DMS153 (cell line): ENCODE measurements at places on chromosomes 3 and 15.

DNA sequence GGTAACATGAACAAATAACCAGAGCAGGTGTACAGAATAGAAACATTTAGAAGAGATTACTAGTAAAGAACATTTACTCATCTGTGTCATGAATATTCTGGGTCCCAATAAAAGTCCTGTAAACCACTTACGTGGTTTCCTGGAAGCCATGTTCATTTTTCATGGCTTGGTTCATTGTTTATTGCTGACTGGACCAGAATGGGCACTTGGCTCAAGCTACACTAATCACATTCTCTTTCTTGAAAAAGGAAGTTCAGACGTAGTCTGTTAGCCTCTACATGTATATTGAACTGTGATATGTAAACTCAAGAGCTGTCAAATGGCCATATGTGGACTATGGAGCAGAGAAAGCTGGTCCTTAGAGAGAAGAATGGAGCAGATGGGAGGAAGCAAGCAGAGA is 138.3 kb upstream of the FAM3D start:
- no peak for DNase-seq

- DNase-seq: no peak
These were observed 335.9 kb upstream of the SLCO3A1 start for GRCh38 chr15:91517491-91518200.

DNA sequence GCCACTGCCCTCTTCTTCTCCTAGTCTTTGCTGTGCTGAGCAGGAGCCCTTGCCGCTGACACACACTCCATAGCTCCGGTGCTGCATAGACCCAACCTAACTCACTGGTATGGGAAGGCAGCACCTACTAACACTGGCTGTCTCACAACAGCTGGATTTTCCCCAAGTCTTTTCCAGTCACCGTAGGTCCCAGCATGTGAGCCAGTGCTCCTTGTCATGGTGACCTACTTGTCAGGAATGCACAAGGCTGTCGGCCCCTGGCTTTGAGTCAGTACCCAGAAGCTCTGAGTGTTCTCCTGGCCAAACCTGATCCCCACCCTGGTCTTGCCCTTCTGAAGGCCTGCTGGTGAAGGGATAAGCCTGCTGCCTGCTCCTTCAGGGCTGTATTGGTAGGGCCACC is 25.7 kb downstream of the AMOTL2 start:
- DNase-seq: no peak

DNA sequence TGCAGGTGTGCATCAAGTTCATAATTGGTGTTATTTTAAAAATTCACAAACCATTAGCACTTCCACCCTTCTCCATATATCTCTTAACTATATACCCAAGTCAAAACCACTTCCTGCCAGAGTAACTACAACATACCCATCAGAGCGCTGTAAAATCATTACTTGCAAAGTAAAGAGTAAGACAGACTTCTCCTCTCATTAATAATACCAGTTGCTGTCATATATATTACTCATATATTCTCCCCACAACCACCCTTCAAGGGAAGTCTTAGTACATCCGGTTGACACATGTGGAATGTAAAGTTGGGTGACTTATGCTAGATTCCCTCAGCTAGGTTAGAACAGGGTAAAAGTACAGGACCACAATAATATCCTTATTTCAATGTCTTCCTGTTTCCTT is 5.6 kb downstream of the TERC start:
- no peak for DNase-seq

- no peak for DNase-seq
These were observed 32.6 kb upstream of the NEO1 start for GRCh38 chr15:73019601-73020146.

DNA sequence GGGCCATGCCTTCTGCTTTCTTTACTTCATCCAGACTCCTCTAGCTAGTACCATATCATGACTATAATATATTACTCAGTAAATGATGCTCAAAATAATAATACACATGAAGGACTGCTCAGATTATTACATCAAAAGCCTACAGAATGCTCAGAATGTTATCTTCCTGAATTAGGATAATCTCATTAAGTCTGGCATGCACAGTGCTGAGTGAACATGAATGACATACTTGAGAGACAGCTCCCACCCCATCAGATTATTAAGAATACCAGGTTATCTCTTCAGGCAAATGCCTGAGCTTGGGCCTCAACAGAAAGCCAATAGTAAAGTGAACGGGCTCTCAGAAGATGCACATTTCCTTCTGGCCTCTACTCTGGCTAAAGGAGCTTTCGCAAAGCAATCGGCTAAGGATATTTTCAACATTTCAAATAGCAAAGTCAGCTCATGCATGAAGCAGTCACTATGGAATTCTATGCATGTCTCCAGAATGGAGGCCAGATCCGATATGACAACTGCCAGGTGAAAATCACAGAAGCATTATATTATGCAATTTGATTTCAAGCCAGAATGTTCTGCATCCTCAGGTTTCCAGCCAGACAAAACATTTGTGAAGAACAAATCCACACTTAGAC is 122.6 kb downstream of the KCNMB2 start:
- DNase-seq: no peak

DNA sequence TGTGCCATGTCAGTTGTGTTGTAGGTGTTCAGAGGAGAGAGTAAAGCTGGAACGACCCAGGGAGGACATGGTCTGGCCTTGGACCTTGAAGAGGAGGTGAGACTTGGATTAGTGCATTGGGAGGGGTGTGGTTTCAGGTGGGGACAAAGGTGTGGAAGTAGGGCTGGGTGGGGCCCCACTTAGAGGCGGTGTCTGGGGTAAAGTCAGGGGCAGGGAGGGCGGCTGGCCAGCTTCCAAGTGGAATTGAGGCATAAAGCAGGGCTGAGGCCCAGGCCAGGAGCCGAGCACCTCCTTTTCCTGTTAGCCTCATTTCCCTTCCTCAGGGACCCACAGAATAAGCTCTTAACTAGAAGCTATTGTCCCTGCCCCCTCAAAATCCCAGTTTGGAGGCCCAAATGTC is 36.2 kb upstream of the FLNB start:
- DNase-seq: no peak

- peak; percentile 50 for DNase-seq
These were observed 24.4 kb downstream of the SLC2A2 start for GRCh38 chr3:171001957-171002694.

GRCh38 chr3:4786431-4786830 is 192.8 kb upstream of the BHLHE40 start:
- DNase-seq: no peak

DNA sequence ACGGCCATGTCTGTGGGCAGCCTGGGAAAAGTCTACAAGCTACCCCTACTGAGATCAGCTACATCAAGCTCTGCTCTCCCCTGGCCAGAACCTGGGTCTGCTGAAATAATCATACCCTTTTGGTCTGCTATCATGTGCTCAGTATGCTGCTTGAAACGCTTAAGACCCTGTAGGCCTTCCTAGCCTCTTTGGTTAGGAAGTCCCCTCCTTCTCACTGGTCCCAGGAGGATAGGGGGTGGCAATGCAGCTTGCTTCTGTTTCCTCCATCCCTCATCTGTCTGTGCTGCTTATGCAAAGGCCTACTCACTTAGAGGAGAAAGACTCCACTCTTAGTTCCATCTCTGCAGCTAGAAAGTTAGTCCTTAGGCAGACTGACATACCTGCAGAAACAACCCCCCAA is 118.2 kb upstream of the RASGRP1 start:
- no peak for DNase-seq

DNA sequence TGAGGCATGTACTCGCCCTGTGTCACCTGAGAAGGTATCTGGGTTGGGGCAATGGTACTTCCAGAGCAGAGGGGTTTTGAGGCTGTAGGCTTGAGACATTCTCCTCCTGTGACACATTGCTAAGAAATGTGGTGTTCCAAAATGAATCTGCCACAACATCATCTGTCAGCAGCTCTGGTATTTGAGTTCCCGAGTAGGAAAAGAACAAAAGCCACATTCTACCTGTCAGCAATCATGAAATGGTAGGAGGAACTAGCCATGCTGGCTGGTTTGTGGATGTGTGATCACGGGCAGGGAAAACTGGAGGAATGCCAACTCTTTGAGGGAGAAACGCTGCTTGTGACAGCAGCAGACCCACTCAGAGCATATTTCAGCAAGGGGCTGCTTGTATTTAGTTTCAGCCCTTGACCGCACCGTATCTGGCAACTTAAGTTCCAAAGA is 579.4 kb upstream of the TBL1XR1 start:
- no peak for DNase-seq

GRCh38 chr3:149152420-149152819 is 23.0 kb downstream of the HPS3 start:
- DNase-seq: no peak

- no peak for DNase-seq
These were observed 59.0 kb downstream of the MAGI1 start for GRCh38 chr3:65979731-65980130.

GRCh38 chr3:196726788-196727675 is 12.6 kb upstream of the PAK2 start:
- DNase-seq: no peak

- no peak for DNase-seq
These were observed 569.6 kb upstream of the AGTR1 start for GRCh38 chr3:148128136-148128535.

GRCh38 chr3:101878589-101878988 is 29.3 kb downstream of the NFKBIZ start:
- DNase-seq: peak; percentile 27

DNA sequence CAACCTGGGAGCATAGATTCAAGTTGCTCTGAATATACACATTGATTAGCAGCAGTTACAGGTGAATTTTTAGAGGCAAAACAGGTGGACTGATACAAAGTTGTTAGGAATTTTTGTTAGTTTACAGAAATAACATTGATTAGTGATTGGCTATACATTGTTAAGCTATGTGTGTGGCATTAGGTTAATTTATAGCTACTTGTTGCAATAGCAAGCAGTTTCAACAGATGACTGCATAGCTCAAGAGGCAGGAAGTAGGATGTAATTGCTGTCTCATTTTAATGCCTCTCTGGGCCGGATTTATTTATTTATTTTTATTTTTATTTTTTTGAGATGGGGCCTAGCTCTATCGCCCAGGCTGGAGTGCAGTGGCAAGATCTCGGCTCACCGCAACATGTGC is 99.7 kb downstream of the TCF12 start:
- no peak for DNase-seq

GRCh38 chr15:43911235-43911781 is 84.5 kb downstream of the WDR76 start:
- no peak for DNase-seq

GRCh38 chr3:184156522-184156955 is 1.4 kb downstream of the DVL3 start:
- DNase-seq: peak; percentile 10

DNA sequence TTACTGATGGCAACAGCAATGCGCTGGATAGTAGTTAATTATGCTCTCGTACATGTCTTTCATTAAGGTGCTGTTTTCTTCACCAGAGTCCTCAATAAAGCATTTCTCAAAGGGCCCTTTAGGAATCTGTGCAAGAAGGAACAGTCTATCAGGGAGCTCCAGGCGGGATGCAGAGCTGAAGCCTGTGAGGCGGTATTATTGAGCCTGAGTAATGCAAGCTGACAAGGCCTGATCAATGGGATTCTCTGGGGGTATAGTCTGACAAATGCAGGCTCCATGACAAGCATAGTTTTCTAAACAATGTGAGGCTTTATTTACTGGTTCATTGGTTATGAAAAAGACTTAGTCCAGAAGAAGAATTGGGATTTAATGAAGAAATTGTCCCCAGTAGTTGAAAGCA is 530.9 kb upstream of the CBLB start:
- DNase-seq: no peak

GRCh38 chr15:99114511-99115299 is 9.8 kb downstream of the SYNM start:
- DNase-seq: no peak

DNA sequence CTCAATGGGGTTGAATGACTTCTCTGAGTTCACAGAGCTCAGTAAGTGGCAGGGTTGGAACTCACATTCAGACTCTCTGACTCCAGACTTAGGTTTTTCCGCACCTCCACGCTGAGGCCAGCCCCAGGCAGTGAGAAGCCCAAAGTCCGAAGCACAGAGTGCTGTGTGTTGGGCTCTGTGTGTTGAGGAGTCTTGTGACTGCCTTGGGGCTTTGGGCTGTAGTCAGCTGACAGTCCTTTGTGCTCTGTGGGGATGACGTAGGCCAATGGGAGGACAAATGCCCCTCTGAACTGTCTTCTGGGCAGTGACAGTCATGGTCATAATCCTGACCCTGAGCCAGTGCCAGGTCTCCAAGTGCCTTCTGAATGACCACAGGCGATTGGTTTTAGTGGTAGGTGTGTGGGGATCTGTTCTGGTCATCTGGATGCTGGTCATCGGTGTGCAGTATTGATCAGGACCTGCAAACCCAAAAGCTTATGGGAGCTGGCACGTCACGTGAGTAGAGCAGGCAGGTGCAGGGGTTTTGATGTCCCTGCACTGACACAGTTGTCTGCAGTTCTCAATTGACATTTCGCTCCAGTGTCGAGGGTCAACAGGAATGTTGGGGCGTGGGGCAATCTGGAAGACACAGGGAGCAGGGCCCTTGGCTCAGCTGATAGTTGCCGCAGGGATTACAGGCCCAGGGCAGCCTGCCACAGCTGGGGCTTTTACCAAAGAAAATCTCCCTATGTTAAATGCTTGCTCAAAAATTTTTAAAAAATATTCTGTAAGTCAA is 45.3 kb downstream of the CAPN3 start:
- DNase-seq: no peak

DNA sequence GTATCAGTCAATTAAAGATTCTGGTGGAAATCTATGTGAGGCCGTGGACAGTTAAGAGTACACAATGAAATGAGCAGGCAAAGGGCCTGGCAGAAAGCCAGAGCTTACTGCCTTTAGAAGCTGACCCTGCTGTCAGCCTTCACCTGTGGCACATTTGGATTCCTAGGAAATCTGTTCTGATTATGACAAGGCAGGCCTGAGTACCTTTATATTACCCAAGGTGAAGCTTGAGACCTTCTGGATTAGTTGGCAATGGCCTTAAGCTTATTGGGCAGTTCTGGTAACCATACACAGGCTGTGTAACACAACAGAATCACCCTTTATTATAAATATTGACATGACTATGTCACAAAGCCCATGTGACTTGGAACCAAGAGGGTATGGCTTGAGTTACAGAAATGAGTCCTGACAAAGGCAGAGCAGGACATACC is 43.2 kb downstream of the NBEAL2 start:
- DNase-seq: peak; percentile 31

- DNase-seq: no peak
These were observed 199.8 kb downstream of the WDR72 start for GRCh38 chr15:53559364-53560277.

DNA sequence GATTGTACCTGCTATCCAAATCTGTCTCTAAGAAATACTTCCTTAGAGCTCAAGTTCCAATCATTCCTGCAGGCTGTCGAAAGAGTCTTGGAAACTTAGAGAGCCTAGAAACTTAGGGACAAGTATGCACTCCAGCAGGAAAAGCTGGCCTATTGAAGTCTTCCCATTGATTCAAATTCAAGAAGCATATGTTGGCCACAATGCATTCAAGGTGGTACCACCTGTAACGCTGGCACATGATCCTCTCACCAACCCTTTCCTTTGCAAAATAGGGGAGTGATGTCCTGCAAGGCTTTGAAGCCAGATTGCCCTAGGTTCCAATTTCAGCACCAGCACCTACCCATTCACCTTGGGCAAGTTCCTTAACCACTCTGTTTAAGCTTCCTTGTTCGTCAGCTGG is 6.0 kb downstream of the ADAMTS9 start:
- no peak for DNase-seq
